Activated CD8-positive, alpha-beta memory T cell treated with anti-CD3 and anti-CD28 coated beads for 4 hours (primary cell): ENCODE measurements at places on chromosomes 4 and X.

GRCh38 chr4:165383591-165384073 lies 4.8 kb downstream of the CPE start:
- no peak for DNase-seq

DNA sequence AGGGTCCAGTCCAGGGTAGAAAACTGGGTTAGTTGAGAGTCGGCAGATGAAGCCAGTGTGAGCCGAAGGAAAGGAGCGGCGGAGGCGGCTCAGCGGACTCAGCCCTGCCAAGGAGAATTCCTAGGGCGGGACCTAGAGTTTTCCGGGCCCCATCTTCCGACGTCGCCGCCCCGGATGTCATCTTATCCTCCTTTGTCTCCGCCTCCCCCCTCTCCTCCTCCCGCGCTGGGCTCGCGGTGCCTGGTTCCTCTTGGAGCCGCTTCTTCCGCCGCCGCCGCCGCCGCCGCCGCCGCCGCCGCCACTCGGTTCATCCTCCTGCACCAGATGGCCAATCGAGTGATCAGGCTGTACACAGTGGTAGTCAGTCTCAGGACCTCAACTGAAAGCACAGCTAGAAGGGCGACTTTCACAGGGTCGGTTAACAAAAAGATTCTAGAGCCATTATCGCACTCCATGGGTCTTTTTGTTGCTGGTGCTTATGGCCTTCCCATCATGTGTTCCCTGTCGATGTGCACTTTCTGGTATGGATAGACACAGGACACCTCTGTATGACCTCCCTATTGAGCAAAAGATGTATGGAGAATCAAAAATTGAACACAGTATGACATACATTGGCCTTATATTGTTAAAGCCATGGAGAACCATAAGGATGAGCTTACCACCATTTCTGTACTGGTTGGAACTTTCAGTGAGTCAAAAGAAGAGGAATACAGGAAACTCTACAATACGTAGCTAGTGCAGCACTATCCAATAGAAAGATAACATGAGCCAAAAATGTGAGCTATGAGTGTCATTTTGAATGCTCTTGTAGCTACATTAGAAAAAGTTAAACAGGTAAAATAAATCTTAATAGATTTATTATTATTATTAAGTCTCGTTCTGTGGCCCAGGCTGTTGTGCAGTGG lies 32.4 kb upstream of the THOC2 start:
- peak; percentile 13 for DNase-seq

GRCh38 chr4:29037501-29037900 lies 1682.7 kb upstream of the PCDH7 start:
- no peak for DNase-seq

- no peak for DNase-seq
Measured at GRCh38 chr4:100489305-100489704, 28.5 kb downstream of the EMCN start.

GRCh38 chr4:87631668-87632067 lies 18.4 kb upstream of the DMP1 start:
- DNase-seq = no peak

DNA sequence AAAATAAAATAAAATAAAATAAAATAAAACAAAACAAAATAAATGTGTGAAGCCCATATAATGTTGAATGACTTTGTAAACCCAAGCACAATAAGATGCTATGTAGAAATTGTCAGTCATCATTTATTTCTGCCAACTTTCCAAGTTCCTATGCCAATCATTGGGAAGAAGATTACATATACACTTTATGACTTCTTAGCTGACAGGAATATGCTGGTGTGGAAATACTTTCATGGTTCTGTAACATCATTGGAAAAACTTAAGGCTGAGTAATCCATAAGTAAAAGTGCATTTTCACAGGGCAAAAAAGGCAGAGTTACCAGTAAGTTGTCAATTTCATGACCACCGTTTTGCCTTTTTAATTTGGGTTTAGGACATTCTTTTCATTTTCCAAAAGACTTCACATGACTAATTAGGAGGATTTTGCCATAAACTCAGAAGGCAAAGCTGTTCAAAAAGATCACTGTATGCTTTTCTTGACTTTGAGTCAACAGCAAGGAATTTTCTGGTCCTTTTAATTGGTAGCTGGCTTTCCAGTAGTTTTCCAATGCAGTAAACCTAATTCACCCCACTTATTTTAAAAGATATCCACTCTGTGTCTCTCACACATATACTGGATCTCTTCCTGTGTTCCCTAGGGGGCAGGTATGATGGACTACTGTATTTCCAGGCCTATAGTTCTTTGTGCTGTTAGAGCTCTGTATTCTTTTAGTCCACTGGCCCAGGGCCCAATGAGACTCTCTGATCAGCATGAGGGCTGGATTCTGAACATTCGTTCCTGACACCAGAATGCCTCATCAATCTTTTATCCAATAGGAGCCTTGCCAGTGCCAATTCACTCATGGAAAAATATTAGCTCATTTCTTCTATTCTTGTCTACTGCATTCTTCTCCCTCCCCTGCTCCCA lies 26.2 kb upstream of the SCRG1 start:
- DNase-seq = no peak

- DNase-seq = no peak
Measured at GRCh38 chr4:152278505-152279233, 257.2 kb downstream of the FBXW7 start.

GRCh38 chr4:41375561-41375960 lies 118.8 kb downstream of the UCHL1 start:
- no peak for DNase-seq

DNA sequence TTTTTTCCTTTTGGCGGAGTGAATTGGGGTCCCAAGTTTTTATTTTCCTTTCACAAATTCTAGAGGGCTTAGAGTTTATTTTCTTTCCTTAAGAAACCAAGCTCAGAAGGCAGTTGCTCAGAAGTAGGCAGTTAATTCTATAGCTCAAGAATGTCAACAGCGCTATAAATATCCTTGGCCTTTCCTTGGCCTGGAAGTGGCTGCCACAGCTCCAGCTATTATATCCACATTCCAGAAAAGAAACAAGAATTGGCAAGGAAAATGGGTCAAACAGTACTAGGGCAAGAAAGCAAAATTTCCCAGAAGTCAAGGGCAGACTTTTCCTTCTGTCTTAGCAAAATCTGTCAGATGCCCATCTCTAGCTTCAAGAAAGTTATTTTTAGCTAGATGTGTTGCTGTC lies 31.0 kb downstream of the SLC10A6 start:
- no peak for DNase-seq

DNA sequence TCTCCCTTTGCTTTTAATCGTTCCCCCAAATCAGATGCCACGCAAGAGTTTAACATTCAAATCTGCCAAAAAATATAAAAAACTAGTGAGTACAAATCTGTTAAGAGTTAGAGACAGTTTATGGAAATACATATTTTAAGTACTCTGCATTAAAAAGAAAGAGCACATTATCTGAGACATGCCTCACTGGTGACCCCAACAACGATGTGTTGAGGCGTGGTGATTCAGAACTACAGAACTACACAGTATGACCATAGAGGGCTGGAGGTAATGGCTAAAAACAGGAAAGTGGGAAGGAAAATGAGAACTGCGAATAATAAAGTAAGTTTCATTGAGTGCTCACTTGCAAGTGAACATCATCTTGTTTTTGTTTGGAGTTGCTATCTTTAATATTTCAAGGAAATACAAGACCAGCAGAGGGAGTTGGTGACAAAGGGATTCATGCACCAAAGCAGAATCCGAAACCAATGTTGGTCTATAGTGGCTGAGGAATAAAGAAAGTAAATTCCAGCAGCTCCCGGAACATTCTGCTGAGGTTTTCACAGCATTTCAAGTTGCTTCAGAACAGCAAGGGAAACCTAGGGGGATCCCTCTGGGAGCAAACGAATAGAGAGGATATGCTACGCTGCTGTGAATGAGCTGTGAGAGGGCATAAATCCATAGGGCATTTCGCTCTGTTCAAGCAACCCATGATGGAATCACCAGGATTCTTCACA lies 92.2 kb downstream of the DCHS2 start:
- no peak for DNase-seq

DNA sequence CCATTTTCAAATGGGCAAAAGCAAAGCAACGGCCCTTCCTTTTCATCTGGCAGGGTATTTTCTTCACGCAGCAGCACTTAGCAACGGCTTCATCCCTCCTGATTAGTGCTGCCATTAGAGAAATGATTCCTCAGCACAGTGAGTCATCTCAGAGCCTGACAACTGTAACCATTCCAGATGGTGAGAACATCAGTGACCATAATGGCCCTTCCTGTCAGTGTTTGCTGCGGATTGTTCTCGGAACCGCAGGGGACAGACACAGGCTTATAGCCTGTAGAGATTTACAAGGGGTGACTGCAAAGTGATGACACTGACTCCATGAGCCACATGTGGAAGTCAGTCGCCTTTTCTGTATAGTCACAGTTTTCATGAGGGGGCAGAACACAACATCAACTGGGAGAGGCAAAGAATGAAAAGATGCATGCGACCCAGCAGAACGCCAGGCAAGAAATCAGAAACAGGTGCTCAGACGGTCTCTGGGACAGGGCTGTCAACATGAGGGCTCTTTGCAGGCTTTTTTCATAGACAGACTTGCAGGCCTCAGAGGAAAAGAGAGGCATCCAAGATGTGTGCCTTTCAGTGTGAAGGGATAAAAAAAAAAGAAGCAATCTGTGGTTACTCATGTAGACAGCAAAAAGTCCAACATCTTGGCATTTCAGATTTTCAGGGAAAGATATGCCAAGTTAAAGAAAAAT lies 69.9 kb upstream of the FBXW7 start:
- no peak for DNase-seq

DNA sequence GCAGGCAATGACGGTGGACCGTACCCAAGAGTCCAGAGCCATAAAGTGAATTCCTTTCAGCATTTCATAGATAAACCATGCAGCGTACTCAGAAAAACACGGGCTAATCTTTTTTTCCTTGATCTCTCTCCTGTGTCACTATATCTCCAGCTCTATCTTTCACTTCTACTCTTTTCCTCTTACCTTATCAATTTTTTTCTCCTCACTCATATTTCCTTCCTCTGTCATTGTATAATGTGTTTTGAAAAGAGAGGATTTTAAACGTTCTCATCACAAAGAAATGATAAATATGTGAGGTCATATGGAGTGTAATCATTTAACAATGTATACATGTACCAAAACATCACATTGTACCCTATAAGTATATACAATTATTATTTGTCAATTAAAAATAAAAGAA lies 176.5 kb downstream of the CPE start:
- no peak for DNase-seq

GRCh38 chrX:38599796-38600755 lies 38.7 kb downstream of the TSPAN7 start:
- no peak for DNase-seq

DNA sequence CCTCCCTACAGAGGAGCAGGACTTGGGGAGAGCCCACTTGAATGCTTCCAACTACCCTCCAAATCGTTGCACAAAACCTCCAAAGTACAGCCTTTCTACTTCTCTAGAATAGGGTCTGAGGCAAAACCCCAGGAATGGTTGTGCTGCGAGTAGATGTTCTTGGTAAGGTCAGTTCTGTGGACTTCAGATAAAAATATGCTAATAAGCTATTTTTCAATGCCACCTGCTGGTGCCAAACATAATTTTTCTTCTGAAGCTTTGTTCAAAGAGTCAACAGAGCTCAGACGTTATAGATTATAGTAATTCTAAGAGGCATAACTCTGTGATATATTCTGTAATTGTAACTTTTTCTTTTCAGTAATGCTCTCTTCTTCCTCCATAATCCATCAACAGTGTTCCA lies 425.7 kb downstream of the GPAT3 start:
- DNase-seq = no peak

- no peak for DNase-seq
Measured at GRCh38 chr4:184795214-184795844, 30.4 kb downstream of the ACSL1 start.

- DNase-seq = no peak
Measured at GRCh38 chr4:56799161-56799759, 22.2 kb downstream of the SPINK2 start.

DNA sequence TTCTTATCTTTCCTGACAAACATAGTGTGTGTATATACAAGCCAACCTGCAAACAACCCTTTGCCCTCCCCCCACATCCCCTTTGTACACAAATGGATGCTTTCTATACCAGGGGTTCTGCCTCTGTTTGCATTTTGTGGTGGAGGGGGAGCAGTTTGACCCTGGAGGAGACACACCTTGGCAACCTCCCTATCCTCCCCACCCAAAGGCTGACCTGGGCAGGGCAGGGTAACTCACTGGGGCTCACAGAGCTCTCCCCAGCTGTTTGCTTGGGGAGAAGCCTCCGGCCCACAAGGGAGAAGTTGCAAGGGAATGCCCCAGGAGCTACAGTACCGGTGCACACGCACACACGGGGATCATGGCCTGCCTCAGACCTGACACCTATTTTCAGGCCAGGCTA lies 372.6 kb downstream of the BCOR start:
- DNase-seq = no peak

DNA sequence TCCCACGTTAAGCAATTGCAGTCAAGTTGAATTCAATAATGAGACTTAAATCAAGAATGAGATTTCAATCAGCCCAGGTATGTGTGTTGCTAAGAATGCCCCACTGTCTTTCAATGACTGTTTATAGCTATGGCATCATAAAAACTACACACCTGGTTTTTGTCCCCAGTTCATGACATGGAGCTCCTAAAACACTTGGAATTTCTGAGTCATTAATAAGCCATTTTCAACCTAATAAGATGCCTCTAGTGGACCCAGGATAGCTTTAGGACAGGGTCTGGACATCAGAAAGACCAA lies 72.7 kb upstream of the STS start:
- no peak for DNase-seq

DNA sequence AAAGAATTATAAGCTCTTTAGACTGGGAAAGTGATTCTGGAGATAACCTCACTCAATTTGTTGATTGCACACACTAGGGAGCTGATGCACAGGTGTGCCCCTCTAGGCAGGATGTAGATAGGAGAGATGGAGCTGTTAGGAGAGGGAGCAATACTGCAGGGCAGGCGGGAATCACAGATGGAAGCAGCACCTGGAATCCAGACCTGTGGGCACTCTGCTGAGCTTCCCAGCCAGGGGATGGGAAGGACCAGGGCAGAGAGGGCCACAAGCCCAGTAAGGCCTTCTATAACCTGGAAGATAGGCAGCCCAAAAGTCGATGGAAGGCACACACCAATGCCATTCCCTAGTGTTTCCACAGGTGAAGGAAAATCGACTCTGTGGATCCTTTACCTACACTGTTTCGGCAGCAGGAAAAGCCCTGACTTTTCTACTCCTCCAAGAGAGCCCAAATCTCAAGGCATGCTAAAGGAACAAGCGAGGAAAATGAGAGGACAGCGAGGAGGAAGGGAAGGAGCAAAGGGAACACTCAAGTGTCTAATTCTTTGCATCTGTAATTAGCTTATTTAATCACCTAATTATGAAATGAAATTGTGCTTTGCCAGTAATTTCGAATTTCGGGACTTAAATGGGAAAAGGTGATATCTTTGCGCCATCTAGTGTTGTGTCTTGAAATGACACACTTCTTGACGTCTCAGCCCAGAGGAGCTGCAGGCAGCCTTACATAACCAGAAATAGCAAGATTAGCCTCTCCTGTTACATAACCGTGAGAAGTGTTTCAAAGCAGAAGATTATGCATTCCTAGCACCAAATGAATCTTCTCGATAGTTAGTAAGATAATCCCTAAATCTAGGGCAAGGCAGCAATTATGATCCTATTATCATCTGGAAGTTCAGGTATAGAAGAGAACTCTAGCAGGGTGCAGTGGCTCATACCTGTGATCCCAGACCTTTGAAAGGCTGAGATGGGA lies 31.0 kb upstream of the TLR3 start:
- DNase-seq = no peak

GRCh38 chr4:14856934-14857235 lies 145.4 kb upstream of the CPEB2 start:
- DNase-seq = no peak

- no peak for DNase-seq
Measured at GRCh38 chrX:151704041-151704663, 8.9 kb downstream of the PRRG3 start.
